DND-41 (cell line): ENCODE measurements at places on chromosomes 6 and 20.

- no peak for DNase-seq
Observed at GRCh38 chr20:20167698-20168097, 115.4 kb downstream of the CFAP61 start.

DNA sequence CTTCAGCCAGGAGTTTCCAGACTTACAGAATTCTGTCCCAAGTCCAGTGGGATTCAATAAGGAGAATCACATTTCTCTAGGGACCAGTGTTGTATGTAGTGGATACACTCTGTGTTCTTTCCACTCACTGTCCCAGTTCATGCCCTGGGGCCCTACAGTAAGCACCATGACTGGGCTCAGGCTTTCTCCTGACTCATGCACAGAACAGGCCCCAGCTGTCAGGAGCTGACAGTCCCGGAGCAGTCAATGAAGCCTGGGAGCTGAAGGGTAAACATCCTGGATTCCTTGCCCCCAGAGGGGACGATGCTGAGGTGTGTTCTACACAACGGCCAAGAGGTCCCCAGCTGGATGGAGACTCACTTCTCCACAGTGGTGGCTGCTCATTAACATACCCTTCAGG, 40.2 kb upstream of the LRFN2 start:
- no peak for DNase-seq

DNA sequence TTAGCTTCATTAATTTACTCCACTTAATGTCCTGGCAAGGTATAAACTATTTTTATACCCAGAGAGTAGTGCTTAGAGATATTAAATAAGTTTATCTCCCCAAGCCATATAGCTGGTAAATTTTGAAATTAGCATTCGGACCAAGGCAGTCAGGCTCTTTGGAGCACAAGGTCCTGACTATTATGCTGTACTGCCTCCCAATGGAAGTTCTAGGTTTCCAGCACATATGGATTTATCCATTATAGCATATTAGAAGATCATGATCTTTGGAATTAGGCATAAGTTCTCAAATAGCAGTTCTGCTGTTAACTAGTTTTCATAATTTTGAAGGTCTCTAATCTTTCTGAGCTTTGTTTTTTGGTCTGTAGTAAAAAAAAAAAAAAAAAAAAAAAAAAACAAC, 835.3 kb upstream of the EPHA7 start:
- DNase-seq: no peak

DNA sequence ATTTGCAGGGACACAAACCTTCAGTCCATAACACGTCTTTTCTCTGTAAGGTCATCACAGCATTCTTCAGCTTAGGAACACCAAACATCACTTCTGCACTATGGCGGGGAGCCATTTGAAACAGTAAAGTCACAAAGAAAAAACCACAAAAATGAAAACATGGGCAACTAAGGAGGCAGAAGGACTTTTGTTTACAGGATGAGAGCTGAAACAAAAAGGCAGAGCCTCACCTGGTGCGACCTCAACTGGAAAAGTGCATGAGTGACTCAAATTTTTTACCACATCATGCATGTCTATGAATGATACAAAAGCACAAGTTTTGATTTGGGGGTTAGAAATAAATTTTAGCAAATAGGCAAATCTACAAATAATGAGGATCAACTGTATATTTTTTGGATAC, 68.2 kb upstream of the TNFAIP3 start:
- peak; percentile 38 for DNase-seq

DNA sequence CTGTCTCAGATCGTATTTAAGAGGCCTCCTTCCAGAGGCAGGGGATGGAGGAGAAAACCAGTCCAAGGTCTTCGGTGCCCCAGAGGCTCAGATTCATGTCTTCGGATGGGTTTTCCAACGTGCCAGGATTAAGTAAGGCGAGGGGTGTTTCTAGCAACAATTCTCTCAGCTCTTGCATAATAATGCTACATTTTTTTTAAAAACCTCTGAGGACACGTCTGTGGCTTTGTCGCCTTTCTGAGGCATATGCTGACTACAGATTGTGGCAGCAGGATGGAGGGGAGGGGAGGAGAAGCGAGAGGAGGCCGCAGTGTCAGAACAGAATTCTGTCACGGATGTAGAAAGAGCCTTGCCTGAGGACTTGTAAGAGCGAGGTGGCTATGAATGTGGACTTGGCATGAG, 17.7 kb upstream of the CCDC167 start:
- DNase-seq: peak; percentile 80

- no peak for DNase-seq
Observed at GRCh38 chr20:50477239-50477872, 32.8 kb upstream of the PTPN1 start.

DNA sequence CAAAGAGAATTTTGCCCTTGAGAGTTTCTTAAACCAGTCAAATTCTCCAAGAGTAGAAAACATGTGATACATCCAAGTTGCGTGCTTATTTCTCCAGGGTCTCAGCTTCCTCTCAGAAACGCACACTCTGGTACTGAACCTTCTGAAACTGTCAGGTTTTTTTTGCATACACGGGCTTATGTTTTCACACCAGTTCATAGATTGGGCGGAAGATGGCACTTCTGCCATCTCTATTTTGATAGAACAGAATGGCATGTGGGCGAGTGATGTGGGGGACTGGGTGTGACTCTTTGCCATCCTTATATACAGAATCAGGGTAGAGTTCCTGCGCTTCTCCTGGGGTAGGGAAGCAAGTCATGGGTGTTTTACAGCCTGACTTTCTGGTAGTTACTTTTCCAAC, 56.4 kb downstream of the ADTRP start:
- no peak for DNase-seq

DNA sequence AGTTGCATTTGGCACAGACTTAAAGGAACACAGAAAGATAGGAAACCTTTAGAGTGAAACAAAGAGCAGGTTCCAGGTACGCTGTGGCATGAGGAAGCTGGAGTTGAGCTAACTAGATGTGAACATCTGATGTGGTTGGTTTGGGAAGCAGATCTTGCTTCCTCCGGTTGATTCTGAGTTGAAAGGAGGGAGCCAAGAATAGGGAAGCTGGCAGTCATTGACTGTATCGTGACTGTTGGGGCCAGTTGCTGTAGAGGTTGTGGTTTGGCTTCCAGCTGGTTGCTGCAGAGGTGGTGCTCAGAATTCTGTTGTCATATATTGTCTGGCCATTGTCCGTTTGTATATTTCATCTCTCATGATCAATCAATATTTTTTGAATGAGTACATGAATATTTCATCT, 325.9 kb downstream of the PLCB1 start:
- peak; percentile 30 for DNase-seq

DNA sequence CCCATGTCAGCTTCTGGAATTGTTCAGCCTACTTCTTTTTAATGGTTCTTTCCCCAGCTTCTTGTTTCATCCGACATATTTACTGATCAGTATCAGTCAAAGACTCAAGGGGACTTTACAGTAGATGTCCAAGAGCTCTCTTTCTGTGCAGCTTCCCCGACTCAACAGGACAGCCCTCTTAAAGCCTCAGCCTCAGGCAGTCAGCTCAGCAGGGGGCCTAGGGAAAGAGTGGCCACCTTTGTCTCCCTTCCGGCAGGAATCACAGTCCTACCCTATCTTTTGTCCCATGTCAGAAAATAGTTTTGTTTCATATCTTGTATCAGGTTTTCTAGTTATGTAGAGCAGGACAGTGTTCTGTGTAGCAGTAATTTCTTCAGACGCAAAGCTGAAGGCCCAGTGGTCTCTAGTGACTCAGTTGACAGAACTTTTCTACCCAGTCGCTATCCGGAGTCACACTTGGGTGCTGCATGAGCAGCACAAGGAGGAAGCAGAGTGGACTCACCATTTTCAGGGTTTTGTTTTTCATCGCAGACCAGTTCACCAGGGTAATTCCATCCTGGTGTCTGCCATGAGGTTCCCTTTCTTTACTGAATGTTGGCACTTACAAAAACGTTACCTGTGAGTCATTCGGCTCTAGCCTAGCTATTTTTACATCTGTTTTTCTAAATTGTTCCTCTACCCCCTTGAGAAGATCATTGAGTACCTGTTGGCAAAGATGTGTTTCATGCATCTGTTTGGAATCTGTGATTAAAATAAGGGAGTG, 47.7 kb downstream of the SPATA2 start:
- DNase-seq: no peak

DNA sequence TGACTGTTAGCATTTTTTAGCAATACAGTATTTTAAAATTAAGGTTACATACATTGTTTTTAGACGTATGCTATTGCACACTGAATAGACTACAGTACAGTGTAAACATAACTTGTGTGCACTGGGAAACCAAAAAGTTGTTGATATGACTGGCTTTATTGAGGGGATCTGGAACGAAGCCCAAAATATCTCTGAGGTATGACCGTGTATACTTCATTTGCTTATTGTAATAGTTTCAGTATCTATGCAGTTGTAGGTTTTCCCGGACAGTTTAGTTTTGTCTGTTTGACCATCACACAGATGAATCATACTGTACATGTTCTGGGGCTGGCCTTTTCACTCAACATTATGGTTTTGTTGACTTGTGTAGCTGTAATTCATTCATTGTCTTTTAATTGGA, 6.9 kb upstream of the ZBTB12 start:
- DNase-seq: no peak

DNA sequence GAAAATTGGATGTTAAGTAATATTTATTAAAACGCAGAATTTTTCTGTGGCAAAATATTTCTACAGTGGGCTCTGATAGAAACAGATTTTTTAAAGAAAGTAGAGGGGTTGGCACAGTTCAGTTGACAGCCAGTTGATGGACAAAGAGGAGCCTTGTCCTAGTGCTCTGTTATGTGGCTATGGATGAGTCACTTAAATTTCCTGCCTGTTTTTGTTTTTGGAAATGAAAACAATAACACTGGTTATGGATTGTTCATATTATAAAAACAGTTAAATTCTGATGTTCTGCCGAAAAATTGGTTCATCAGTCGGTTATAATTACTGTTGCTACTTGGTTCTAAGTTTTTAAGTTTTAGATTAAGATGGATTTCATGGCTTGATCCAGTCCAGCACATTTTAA, 42.8 kb downstream of the MYO6 start:
- no peak for DNase-seq

DNA sequence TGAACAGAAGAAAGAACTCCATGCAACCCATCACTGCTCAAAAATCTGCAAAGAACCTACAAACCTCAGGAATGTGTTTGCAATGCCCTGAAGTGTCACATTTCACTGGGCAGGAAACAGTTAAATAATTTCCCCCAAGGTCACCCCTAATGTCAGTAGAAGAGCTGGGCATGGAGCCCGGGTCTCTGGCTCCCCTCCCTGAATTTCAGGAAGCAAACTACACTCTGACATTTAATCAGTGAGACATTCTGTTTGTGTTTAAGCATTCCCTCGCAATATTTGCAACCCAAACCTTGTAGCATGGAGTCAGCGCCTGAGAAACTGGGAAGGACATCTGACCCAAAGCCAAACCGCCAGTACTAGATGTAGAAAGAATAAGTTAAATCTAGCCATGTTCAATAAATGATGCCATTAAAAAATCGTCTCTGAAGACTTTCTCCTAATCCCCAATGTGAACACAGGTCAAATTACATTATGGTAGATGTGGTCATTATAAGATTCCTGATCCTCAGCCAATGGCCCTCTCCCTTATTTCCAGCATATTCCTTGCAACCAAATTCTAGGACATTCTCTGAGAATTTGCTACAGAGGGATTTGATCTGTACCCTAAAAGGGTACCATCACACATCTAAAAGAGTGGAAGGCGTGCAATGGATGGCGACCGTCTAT, 91.2 kb upstream of the ADTRP start:
- no peak for DNase-seq

DNA sequence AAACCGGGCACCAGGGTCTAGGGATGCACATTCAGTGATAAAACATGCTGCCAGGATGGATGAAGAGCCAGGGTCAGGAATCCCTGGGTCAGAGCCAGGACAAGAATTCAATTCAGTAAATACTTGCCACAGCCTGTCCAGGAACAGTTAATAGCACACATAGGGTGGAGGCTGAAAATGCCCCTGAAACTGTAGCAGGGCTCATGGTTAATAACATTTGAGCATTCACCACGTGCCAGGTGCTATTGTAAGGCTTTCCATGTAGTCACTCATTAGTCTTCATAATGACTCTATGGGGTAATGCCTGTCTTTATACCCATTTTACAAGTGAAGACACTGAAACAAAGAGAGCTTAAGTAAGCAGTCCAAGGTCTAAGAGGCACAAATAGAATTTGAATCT, 296.3 kb downstream of the LRFN2 start:
- no peak for DNase-seq

DNA sequence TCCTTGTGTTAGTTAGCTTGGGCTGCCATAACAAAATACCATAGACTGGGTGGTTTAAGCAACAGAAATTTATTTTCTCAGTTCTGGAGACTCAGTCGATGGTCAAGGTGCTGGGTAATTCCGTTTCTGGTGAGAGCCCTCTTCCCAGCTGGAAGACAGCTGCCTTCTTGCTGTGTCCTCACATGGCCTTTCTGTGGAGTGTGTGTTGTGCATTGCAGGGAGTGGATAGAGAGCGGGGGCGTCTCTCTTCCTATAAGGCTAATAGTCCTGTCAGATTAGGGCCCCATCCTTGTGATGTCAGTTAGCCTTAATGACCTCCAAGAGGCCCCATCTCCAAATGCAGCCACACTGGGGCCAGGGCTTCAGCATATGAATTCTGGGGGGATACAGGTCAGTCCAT, 19.2 kb downstream of the CHMP4B start:
- no peak for DNase-seq
